ENCODE measurements at places on chromosomes 4 and X. TPM values are rescaled to one million over a fixed set of nuclear protein-coding genes. Genes with fewer than 3 reads are reported as not detected.
A peak's percentile ranks its signal among the peaks of the same experiment; 100 is the strongest.

- H3K4me1 ChIP-seq: no peaks in the 10 kb centered on the region
- H3K36me3 ChIP-seq: no peaks in the 10 kb centered on the region
- H3K4me3 ChIP-seq: no peak overlapping the region
- no peak for DNase-seq
- H3K27ac ChIP-seq: no peak overlapping the region
Observed at GRCh38 chr4:134787315-134787714, 585.7 kb upstream of the PABPC4L start.

FHIP1A gene
- total RNA-seq: 2.0 TPM

- no peak overlapping the region for H3K27ac ChIP-seq
- H3K4me1 ChIP-seq: no peaks in the 10 kb centered on the region
- no peak for DNase-seq
- no peak overlapping the region for H3K4me3 ChIP-seq
Observed at GRCh38 chrX:54288968-54289367, 68.9 kb downstream of the WNK3 start.

DNA sequence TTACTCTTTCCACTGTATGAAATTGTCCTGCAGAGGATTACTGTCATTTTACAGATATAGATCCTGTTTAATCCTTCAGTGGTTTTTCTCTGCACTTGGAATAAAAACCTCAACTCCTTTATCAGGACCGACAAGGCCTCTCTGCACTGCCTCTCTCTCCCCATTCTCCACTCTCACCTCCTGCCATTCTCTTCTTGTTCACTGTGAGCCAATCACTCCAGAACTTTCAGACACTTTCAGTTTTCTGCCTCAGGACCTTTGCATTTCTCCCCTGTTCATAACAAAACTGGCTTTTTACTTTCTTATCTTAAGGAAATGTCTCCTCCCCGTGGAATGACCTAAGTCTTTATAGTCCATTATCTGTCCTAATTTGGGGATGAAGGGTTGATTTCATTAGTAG lies 137.3 kb downstream of the ELOVL6 start:
- no peak for DNase-seq
- H3K27ac ChIP-seq: no peak overlapping the region
- H3K4me1 ChIP-seq: no peaks in the 10 kb centered on the region
- H3K4me3 ChIP-seq: no peak overlapping the region
- no peaks in the 10 kb centered on the region for H3K27me3 ChIP-seq

GRCh38 chr4:164753873-164754488 lies at the start of gene SMIM31:
SMIM31 (plus strand) TSS chr4:164754131; CDS start chr4:164770444, 16,313 bp downstream.
- no peak within 1 kb of the TSS for H3K27ac ChIP-seq
- no peaks in the 10 kb centered on the region for H3K27me3 ChIP-seq
- DNase-seq: no peak
- H3K4me3 ChIP-seq: no peak within 1 kb of the TSS
- no peaks in the 10 kb centered on the region for H3K4me1 ChIP-seq

- H3K4me3 ChIP-seq: no peak overlapping the region
- no peak for DNase-seq
- no peaks in the 10 kb centered on the region for H3K36me3 ChIP-seq
- no peaks in the 10 kb centered on the region for H3K4me1 ChIP-seq
- H3K27ac ChIP-seq: no peak overlapping the region
Observed at GRCh38 chr4:171022824-171023230, 790.4 kb upstream of the GALNTL6 start.

GRCh38 chrX:10110984-10111363 lies 45.8 kb upstream of the CLCN4 start:
- peak overlapping the region; percentile 53 for H3K27ac ChIP-seq
- no peak for DNase-seq
- H3K36me3 ChIP-seq: no peaks in the 10 kb centered on the region
- H3K27me3 ChIP-seq: no peaks in the 10 kb centered on the region
- peaks cover 65% of the 10 kb centered on the region for H3K4me1 ChIP-seq
- no peak overlapping the region for H3K4me3 ChIP-seq

- no peak overlapping the region for H3K27ac ChIP-seq
- no peaks in the 10 kb centered on the region for H3K36me3 ChIP-seq
- H3K27me3 ChIP-seq: no peaks in the 10 kb centered on the region
- no peaks in the 10 kb centered on the region for H3K4me1 ChIP-seq
- DNase-seq: no peak
Observed at GRCh38 chr4:105645440-105645839, 63.0 kb downstream of the INTS12 start.

DNA sequence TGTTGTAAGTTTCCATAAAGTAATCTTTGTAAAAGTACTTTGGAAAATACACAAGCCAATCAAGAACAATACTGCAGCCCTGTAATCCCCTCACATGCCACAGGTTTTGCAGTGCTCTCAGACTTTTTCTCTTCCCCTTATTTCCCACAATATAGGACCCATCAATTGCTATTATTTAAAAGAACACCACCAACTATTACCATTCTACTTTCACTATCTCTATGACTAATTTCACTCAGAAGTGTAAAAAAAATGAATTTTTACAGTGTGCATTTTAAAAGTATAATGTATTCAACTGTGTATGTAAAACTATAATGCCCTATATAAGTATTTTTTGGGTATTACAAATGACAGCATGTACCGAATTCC lies 1.7 kb downstream of the ATP8A1 start:
- H3K4me3 ChIP-seq: no peak overlapping the region
- no peaks in the 10 kb centered on the region for H3K27me3 ChIP-seq
- no peak for DNase-seq
- no peaks in the 10 kb centered on the region for H3K36me3 ChIP-seq
- peaks cover 35% of the 10 kb centered on the region for H3K4me1 ChIP-seq

- no peaks in the 10 kb centered on the region for H3K27me3 ChIP-seq
- H3K27ac ChIP-seq: no peak overlapping the region
- DNase-seq: no peak
- no peaks in the 10 kb centered on the region for H3K4me1 ChIP-seq
- H3K4me3 ChIP-seq: no peak overlapping the region
- H3K36me3 ChIP-seq: no peaks in the 10 kb centered on the region
Observed at GRCh38 chr4:106149026-106149425, 167.0 kb downstream of the TBCK start.

DNA sequence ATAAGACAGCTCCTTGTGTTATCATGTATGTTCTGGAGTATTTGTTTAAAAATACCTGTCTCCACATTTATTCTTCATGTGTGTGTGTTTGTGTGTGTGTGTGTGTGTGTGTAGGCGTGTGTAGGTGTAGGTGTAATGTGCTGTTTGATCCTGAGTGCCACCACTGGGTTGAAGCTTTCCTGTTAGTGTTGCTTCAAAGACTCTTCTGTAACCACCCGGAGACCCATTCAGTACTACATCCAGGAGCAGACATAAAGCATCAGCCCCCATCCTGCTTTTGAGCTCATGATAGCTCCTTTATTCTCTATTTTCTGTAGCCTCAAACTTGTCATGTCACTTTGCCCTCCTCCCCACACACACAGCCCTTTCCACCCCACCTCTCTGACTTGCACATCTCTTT lies 3.0 kb upstream of the ZDHHC9 start:
- no peaks in the 10 kb centered on the region for H3K27me3 ChIP-seq
- H3K36me3 ChIP-seq: no peaks in the 10 kb centered on the region
- no peak overlapping the region for H3K4me3 ChIP-seq
- peaks cover 4% of the 10 kb centered on the region for H3K4me1 ChIP-seq
- H3K27ac ChIP-seq: no peak overlapping the region

GRCh38 chr4:42641161-42641560 lies 15.7 kb downstream of the ATP8A1 start:
- H3K27me3 ChIP-seq: no peaks in the 10 kb centered on the region
- H3K36me3 ChIP-seq: no peaks in the 10 kb centered on the region
- no peak overlapping the region for H3K4me3 ChIP-seq
- DNase-seq: no peak

- H3K27me3 ChIP-seq: no peaks in the 10 kb centered on the region
- no peaks in the 10 kb centered on the region for H3K4me1 ChIP-seq
- H3K27ac ChIP-seq: no peak overlapping the region
- DNase-seq: no peak
- H3K4me3 ChIP-seq: no peak overlapping the region
- no peaks in the 10 kb centered on the region for H3K36me3 ChIP-seq
Observed at GRCh38 chr4:84166486-84166885, 332.6 kb downstream of the NKX6-1 start.

DNA sequence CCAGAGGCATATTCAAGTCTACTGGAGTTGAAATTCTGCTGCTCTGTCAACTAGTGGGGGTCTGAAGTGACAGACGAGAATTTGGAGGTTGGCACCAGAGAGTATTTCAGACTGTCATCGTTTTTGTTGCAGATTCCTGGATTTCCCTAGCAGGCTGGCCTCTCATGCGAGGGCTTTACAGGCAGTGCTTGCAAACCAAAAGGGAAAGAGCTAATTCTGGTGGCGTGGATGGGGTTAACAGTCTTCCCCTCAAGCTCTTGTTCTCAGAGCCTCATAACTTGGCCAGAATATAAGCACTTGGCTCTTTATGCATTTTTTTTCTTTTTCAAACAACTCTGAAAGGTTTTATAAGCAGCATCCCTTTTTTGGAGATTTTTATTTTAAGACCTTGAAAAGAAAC lies at the start of gene SPARCL1:
Gene SPARCL1, minus strand, starts transcription at position 190 of the 400 bp plus-strand sequence. CDS start 29,802 bp downstream, outside the sequence.
- peaks cover 5% of the 10 kb centered on the region for H3K36me3 ChIP-seq
- H3K27me3 ChIP-seq: no peaks in the 10 kb centered on the region
- H3K27ac ChIP-seq: peak within 1 kb of the TSS; percentile 89

GRCh38 chr4:72591547-72592454 lies 22.8 kb upstream of the ADAMTS3 start:
- H3K27ac ChIP-seq: no peak overlapping the region
- no peak overlapping the region for H3K4me3 ChIP-seq
- no peaks in the 10 kb centered on the region for H3K4me1 ChIP-seq
- no peaks in the 10 kb centered on the region for H3K27me3 ChIP-seq
- no peaks in the 10 kb centered on the region for H3K36me3 ChIP-seq
- no peak for DNase-seq

RAB40A gene
- total RNA-seq: 0.95 TPM

DNA sequence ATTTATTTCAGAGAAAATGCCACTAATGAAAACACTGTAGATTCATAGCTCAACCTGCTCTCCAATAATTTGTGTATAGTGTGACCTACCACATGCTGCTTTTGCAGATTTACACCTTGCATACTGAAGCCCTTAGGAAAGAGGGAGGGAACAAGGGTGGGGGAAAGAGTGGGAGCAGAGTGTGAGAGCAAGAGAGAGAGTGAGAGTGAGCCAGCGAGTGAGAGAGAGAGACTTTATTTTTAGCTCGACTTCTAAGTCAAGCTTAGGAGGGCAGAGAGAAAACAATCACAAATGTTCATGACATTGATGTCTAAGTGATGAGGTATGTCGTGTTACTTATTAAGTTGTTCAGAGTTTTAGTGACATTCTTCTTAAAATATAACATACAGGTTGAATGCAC lies 112.5 kb upstream of the HAND2 start:
- H3K4me1 ChIP-seq: no peaks in the 10 kb centered on the region
- no peaks in the 10 kb centered on the region for H3K36me3 ChIP-seq
- no peak overlapping the region for H3K4me3 ChIP-seq
- H3K27me3 ChIP-seq: no peaks in the 10 kb centered on the region
- no peak for DNase-seq

GRCh38 chr4:107989537-107990386 lies at the start of gene HADH:
HADH (plus strand) TSS chr4:107989889; CDS start chr4:107989933, 44 bp downstream.
- DNase-seq: peak; percentile 97
- peaks cover 63% of the 10 kb centered on the region for H3K4me1 ChIP-seq
- peak within 1 kb of the TSS; percentile 63 for H3K4me3 ChIP-seq
- peak within 1 kb of the TSS; percentile 91 for H3K27ac ChIP-seq

DNA sequence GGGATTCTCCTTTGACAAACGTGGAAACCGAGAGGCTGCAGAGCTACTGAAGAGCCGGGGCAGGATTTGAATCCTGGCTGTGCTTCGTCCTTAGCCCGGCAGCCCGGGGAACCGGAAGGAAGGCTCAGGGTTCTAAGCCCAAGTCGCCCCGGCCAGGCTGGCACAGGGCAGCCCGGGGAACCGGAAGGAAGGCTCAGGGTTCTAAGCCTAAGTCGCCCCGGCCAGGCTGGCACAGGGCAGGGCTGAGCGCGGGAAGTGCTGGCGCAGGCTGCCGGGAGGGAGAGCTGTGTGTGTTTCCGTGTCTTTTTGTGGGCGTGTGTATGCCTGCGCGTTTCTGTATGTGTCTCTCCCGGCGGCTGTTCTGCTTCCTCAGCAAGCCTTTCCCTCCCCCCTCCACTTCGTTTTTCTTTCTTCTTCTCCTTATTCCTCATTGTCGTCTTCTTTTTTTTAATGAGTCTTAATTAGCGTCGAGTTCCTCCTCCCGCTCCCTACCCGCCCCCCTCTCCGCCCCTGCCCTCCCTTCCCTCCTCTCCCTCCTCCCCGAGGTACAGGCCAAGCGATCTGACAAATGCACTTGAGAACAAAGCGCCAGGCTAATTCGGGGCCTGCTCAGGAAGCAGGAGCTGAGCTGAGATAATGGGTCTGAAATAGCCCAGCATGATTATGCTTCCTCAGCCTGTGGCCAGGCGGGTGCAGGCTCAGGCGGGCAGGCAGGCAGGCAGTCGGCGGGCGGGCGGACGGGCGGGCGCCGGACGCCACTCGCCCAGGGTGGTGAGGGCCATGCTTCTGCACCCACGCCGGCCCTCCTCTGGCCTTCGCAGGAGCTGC lies 65.9 kb downstream of the EFNB1 start:
- no peaks in the 10 kb centered on the region for H3K36me3 ChIP-seq
- H3K4me3 ChIP-seq: no peak overlapping the region
- no peaks in the 10 kb centered on the region for H3K27me3 ChIP-seq
- peak overlapping the region; percentile 86 for H3K27ac ChIP-seq

DNA sequence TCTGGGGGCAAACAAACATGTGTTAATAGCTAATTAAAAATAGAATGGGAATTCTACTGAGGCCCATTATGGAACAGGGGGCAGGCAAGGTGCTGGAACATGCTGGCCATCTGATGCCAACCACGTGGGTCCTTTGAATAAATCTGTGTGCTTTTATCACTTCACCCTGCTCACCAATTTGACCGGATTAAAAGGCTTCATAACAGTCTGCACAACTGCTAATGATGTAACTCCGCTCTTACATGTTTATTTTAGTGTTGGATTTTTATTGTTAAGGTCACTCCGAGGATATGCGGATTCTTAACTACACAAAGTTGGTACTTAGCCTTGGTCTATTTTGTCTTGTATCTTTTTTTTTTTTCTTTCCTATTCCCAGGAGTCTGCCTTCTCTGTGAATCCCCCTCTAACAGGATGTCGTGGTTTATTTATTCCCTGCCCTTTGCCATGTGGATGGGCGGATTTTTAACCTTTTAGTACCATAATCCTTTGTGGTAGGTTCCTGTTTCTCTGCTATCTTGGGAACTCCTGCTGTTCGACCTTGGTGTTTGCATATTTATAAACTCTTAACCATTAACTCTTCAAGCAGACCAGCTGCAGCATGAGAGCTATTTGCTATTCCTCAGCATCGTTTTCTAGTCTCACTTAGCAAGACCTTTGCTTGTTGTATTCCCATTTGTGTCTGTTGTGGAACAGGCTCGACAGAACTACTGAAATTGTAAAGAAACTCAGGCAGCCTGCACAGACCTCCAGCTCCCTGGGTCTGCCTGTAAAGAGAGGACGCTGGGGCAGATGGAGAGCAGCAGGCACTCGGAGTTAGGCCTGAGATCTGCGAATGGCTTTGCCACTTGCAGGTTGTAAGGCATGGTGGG lies 38.0 kb downstream of the TRIM2 start:
- no peaks in the 10 kb centered on the region for H3K27me3 ChIP-seq
- H3K36me3 ChIP-seq: no peaks in the 10 kb centered on the region
- H3K27ac ChIP-seq: peak overlapping the region; percentile 52
- no peak for DNase-seq

GRCh38 chr4:6855692-6856297 lies 53.8 kb upstream of the TBC1D14 start:
- peak overlapping the region; percentile 78 for H3K27ac ChIP-seq
- H3K36me3 ChIP-seq: peaks cover 34% of the 10 kb centered on the region
- peaks cover 25% of the 10 kb centered on the region for H3K4me1 ChIP-seq
- DNase-seq: no peak
- no peak overlapping the region for H3K4me3 ChIP-seq
- no peaks in the 10 kb centered on the region for H3K27me3 ChIP-seq
